H4 (cell line): ENCODE measurements at places on chromosomes 11 and 22. TPM values are rescaled to one million over a fixed set of nuclear protein-coding genes. Genes with fewer than 3 reads are reported as not detected.

DNA sequence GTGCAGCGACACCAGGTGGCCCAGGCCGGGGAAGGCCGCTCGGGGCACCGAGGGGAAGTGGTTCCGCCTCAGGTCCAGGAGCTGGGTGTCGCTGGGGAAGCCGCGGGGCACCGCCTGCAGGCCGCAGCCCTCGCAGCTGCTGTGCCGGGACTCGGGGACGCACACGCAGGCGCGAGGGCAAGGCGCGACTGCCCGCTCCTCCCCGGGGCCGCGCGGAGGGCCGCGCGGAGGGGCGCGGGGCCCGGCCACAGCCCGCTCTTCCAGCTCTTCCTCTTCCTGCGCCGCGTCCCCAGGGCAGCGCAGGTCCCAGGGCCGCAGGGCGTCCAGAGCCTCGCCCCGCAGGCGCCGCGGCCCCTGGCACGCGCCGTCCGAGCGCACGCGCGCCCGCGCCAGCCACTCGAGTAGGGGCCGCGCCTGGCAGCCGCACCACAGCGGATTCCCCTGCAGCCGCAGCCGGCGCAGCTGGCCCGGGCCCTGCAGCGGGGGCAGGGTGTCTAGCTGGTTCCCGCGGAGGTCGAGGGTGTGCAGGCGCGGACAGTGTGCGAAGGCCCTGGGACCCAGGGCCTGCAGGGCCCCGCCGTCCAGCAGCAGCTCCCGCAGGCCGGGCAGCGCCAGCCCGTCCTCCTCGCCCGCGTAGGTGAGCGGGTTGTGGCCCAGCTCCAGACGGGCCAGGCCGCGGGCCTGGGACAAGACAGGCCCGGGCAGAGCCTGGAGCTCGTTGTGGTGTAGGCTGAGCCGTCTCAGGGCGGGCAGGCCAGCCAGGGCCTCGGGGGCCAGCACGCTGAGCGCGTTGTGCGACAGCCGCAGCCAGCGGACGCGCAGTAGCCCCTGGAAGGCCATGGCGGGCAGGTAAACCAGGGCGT lies 2.8 kb downstream of the CHADL start:
- DNase-seq = no peak

DNA sequence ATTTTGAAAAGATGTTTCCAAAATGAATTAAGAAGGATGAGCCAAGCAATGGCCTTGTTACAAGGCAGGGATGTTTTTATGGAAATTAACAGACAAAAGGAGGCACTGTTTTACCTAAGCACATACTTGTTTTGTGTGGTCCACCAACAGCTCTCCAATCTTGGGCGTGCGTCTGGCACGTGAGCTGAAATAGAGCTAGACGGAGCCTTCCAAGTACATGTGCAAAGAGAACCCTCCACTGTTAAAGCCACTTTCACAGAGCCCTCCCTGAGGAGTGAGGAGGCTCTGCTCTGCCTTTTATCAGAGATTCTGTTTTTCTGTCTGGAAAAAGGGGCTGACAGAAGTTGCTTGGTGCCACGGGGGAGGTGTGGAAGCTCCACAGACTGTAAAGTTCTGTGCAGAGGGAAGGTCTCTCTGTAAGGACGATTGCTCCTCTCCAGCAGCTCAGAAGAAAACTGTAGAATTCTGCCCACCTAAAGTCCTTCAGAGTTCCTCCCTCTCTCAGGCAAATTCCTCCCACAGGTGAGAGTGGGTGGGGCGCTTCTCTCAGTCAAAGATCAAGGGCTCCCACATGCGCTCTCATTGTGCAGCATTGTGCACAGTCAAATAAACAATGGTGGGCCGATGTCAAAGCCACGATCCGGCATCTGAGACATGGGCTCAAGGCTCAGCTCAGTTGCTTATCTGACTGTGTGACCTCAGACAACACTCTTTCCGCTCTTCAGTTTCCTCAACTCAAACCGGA lies 92.6 kb upstream of the CSNK2A3 start:
- no peak for DNase-seq

DNA sequence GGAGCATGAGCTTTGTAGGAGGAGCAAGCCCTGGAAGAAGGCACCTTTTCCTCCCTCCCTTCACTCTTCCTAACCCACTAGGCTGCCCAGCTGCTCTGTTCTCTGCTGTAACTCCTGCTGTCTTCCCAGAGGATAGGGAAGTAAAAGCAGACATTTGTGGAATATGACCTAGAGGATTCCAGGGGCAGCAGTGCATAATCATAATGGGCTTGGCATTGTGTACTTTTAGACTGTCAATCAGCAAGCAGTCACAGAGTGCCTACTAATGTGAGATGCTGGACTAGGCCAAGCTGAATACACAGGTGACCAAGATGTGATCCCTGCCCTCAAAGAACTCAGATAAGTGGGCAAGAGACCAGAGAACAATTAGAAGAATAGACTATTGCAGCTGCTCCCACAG lies 133.0 kb downstream of the NAV2 start:
- DNase-seq = no peak

DNA sequence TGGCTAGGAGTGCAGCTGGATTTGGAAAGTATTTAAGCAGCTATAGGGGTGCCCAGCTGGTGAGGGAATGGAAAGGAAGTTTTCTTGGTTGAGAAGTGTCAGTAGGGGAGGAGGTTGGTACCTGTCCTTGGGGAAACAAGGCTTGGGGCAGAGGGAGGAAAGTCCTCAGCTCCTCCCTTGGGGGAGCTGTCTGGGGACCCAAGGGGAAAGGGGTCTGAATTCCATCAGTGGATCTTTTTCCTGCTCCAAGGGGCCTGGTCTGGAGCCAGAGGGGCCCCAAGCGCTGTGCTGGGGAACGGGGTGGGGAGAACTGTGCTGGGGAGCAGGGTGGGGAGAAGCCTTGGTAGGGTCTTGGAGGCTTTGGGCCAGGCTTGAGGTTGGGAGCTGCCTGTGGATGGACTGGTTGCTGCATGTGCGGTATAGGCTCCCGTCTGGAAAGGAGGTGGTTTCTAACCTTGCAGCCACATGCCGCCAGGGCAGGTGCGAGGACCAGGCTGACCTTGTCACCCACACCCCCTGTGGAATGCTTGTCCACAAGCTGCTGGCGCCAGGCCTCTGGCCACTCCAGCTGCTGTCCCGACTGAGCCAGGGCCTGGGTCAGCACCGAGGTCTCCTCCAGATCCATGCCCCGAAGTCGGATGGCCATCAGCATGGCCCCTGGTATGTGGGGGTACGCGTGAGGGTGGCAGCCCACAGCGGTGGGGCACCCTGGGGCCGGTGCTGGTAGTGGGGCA lies 963 bp downstream of the TYMP start:
- DNase-seq = no peak

Gene NNMT
- total RNA-seq = 895 and 907 TPM in 2 replicates

- DNase-seq = peak; percentile 56
Measured at GRCh38 chr11:6735306-6735705, 36.5 kb downstream of the OR2AG2 start.

Gene SEC14L3
- total RNA-seq = not detected in 2 replicates

DNA sequence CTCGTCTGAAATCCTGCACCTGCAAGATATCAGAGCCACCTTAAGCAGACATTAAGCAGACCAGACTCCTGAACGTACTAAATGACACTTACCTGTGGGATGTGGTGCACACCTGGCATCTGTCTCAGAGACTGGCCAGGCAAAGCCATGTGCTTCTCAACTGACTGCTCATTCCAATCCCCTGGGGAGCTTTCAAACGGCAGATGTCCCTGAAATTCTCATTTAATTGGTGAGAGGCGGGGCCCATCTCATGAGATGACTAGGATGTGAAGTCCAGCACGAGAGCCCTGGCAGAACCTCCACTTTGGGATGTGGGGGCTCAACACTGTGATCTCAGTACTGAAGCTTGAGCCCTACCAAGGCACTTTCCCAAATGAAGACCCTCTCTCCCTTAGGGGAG lies 84.9 kb upstream of the HMGXB4 start:
- no peak for DNase-seq

GRCh38 chr22:45441138-45441537 lies 27.6 kb downstream of the RIBC2 start:
- DNase-seq = peak; percentile 58

Gene BTBD10
- 66.2 and 70.1 TPM in 2 replicates for total RNA-seq

- no peak for DNase-seq
Measured at GRCh38 chr11:126968915-126969314, 31.7 kb downstream of the KIRREL3 start.

Gene BTBD18
- not detected in 2 replicates for total RNA-seq

DNA sequence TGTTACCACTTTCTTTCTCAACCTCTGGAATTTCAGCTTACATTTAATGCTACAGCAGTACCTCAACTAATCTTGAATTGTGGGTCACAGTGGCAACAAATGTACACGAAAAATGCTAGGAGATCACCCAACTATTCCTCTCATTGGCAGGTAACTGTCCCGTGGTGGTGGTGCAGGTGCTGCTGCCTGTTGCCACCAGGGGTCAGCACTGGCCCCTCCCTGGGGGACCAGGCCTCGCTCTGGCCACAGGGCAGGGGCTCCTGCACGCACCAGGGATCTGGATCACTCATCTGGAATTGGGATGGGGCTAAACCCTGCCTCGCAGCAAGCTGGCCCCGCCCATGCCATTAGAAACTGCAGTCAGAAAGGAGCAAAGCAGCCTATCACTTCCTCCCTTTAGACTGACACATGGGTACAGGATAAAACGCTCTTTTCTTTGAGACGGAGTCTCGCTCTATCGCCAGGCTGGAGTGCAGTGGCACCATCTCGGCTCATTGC lies 6.9 kb upstream of the POLDIP3 start:
- DNase-seq = peak; percentile 55

DNA sequence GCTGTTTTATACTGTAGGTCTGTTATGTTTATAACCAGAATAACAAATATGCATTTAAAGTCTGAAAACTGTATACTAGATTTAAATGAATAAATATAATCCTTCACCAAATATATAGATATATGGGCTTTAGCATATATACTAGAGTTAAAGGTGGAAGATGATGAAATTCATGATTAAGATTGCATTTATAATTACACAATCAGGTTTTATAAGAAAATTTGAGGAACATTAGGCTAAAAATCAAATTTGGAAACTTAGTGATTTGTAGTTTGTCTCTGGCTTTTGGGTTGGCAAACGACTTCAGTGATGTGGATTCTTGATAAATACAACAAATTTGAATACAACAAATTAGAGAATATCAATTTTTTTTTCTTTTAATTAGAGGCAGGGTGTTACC lies 10.0 kb downstream of the BCL2L13 start:
- DNase-seq = no peak

Gene OR51B2
- total RNA-seq = not detected in 2 replicates

DNA sequence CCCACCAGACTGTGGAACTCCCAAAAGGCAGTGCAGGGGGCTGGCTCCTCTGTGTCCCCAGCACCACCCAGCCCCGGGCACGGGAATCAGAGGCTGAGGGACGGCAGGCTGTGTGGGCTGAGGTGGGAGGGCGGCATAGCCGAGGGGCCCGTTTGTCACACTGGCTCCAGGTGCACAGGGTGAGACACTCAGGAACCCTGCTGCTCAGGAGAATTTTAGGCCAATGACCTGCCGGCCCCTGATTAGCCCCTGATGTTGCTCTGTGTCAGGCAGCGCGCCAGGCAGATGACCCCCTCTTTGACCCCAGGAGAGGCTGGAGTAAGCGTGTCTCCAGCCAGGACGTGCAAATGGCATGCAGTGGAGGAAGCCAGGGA lies 52.7 kb downstream of the RTL6 start:
- DNase-seq = no peak

DNA sequence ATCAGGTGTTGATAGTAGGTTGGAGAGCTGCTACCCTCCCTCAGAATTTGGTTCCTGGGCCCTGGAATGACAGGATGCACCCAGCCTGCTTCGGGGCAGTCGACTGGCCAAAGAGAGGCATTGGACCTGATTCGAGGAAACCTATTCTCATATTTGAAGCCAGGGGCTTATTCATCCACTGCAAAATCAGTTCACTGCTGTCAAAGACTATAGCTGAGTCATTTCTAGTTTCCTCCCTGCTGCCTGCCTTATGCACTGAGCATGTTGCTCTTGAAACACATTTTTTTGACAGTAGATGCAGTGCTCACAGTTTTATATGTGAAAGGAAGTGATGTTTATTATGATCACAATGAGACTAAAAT lies 565.4 kb downstream of the ETS1 start:
- DNase-seq = no peak

Gene MRGPRE
- total RNA-seq = not detected in 2 replicates

GRCh38 chr11:46499821-46500220 lies 94.0 kb downstream of the AMBRA1 start:
- DNase-seq = no peak
